Renal cortical epithelial cell (primary cell): ENCODE measurements at places on chromosomes 11 and 22. TPM values are rescaled to one million over a fixed set of nuclear protein-coding genes. Genes with fewer than 3 reads are reported as not detected.

Gene PANX2
- total RNA-seq = not detected in 2 replicates

Gene CREBZF
- total RNA-seq = 21.2 and 36.7 TPM in 2 replicates

Gene ABCG4
- total RNA-seq = 0.15 TPM in 1 of 2 replicates, not detected in the other

- DNase-seq = no peak
Measured at GRCh38 chr22:45599836-45600577, 71.6 kb upstream of the ATXN10 start.

DNA sequence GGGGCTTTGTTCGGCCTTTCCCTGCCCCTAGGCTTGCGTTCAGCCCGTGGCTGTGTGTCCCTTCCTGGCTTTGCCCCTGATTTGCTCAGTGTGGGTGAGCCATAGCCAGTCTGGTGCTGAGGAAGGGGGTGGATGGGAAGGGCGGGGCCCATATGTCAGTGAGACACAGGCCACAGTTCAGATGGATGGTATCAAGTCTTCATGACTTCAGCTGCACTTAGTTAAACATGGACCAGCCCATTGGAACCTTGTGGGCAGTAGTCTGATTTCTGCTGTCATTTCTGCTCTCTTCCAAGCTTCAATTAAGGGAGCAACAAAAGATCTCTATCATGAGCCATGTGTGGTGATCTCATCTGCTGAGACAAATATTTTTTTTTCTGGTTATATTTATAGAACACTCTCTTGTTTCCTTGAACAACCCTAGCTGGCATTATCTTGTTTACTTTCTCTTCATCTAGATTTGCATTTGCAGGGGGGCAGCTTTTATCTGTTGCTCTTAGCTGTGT, 21.6 kb upstream of the PEX26 start:
- DNase-seq = peak; percentile 56

- DNase-seq = no peak
Measured at GRCh38 chr11:83119216-83119615, 37.7 kb upstream of the PCF11 start.

GRCh38 chr22:32511776-32512175, 37.2 kb downstream of the FBXO7 start:
- no peak for DNase-seq

DNA sequence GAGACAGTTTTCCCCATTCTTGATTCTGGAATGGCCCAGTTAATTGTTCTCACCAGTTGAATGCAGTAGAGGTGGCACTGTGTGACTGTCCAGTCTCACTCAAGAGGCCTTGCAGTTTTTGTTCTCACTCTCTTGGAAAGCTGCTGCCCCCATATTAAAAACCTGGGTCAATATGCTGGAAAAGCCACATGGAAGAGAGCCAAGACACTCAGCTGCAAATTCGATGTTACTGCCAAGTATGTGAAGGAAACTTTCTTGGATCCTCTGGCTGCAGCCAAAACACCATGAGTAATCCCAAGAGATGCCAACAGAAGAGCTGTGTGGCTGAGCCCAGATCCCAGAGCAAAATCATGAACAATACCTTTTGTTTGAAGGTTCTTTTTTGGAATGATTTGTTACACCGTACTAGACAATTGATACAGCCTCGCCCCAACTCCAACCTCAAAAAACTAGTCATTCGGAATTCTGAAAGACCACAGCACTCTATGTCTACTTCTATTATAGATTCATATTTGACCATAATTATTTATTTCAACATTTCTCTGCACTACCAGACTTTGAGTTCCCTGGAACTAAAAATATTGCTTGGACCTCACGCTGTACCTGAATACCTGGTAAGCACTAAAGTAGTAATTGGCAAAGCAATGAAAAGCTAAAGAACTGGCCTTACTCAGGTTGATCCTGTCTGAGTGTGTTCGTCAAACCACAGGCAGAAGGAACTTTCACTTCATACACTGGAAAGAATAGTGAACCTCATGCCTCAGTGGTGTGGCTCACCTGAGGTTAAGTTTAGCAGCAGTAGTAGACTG, 378.8 kb downstream of the ETS1 start:
- peak; percentile 97 for DNase-seq

- DNase-seq = peak; percentile 63
Measured at GRCh38 chr22:20979243-20979809, 2.8 kb upstream of the LZTR1 start.

GRCh38 chr11:111693224-111693937, 72.8 kb downstream of the PPP2R1B start:
- peak; percentile 59 for DNase-seq

- peak; percentile 71 for DNase-seq
Measured at GRCh38 chr11:3022982-3023381, 30.9 kb upstream of the NAP1L4 start.

DNA sequence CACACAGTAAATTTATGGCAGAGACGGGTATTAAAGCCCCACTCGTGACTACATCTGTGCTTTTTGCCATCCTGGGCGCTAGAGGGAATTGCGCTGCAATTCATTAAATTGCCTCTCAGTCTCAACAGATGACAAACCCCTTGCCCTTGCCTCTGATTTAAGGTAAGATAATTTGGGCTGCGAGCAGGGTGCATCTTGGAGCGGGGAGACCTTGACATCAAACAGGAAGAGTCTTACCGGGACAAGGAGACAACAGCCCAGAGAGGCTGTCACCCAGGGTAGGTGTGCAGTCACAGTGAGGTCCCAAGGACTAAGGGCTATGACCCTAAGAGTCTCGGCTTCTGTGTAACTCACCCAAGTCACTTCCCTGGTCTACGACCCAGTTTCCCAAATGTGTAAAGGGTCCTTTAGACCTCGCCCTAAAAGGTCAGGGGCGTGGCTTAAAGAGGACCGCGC, 449 bp upstream of the TOM1 start:
- DNase-seq = peak; percentile 19

DNA sequence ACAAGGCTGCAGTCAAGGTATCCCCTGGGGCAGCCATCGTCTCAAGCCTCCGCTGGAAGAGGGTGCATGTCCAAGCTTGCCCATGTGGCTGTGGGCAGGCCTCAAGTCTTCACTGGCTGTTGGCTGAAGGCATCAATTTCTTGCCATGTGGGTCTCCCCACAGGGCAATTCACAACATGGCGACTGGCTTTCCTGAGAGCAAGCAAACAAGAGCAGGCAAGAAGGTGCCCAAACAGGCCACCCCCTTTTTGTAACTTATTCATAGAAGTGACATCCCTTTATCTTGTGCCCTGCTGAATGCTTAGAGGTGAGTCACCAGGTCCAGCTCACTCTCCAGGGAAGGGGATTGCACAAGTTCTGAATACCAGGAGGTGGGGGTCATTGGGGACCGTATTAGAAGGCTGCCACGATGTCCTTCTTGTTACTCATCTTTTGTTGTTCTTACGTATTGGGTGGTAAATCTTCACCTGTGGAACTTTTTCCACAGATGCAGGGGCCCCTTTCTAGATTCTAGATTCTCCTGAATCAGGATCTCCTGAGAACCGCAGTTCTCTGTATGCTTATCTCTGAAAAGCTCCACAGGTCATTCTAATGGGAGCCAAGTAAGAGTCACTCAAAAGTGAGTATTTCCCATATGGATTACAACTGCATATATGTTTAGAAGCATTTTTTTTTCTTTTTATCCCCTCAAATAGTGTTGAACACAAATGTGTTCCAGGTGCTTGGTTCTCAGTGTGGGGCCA, 44.2 kb upstream of the MICAL2 start:
- peak; percentile 99 for DNase-seq

GRCh38 chr11:76621466-76621865, 49.1 kb downstream of the LRRC32 start:
- DNase-seq = no peak
